Natural killer cell (primary cell): ENCODE measurements at places on chromosomes 1 and 21. TPM values are rescaled to one million over a fixed set of nuclear protein-coding genes. Genes with fewer than 3 reads are reported as not detected.

- no peak for DNase-seq
These were observed 354.9 kb downstream of the BARHL2 start for GRCh38 chr1:90362163-90362562.

DNA sequence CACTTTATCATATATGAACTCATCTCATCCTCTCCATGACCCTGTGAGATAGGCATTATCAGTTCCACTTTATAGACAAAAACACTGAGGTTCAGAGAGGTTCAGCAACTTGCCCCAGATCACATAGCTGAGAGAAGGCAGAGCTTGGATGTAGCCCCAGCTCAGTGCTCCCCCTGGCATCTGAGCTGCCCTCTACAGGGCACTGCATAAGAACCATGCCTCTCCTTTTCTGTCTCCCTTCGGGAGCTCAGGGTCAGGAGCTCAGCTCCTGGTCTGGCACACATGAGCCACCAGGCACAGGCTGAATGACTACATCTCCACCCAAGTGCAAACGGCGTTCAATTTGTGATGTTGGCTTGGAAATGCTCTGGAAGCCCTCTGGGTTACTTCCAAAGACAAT is 16.9 kb downstream of the RAB7B start:
- DNase-seq: no peak

- DNase-seq: no peak
These were observed 3.9 kb upstream of the IFI44 start for GRCh38 chr1:78645723-78646122.

Gene PEA15
- total RNA-seq: 25.3 TPM

Gene ZC3H11A
- 79.9 TPM for total RNA-seq

Gene ADGRL4
- not detected for total RNA-seq

Gene URB1
- 6.1 TPM for total RNA-seq

DNA sequence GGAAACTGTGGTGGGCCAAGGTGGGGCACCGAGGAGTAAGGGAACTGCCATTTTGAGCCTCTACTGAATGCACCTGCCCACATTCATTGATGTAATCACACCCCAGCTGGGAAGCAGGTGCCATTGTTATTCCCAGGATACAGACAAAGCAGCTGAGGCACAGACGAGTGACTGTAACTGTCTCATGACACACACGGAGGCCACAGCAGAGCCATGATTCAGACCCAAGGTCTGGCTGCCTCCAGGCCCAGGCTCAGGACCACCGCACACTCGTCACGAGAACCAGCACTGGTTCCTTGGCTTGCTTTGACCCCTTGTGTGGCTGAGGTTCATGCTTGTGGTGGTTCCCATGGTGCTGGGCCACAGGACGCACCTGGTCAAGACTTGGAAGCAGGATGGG is 45.6 kb upstream of the CLIC4 start:
- DNase-seq: no peak

GRCh38 chr21:45901061-45901690 is 80.4 kb upstream of the COL6A1 start:
- DNase-seq: no peak

- no peak for DNase-seq
These were observed 368.6 kb upstream of the NEGR1 start for GRCh38 chr1:72650843-72651435.

Gene RAB7B
- not detected for total RNA-seq

- DNase-seq: no peak
These were observed 8.8 kb upstream of the C1orf115 start for GRCh38 chr1:220681220-220681880.

Gene CLCA4
- not detected for total RNA-seq

DNA sequence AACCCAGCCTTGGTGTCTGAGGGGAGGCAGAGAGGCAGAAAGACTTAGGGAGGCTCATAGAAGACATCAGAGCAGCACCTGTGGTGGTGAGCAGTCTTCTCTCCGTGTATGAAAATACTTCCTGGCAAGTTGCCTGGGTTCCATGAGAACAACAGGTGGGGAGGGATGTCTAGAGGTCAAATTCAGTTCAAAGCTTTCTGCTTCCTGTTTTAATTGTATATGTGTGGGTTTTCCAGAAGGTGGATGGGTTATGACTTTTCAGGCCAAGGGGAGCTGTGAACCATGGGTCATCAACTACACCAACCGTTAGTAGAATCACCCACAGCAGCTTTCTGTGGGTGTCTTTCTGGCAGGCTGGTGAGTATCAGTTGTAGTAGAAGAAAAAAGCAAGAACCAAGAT is 4.1 kb upstream of the FCRL2 start:
- DNase-seq: no peak

GRCh38 chr21:28272272-28272992 is 720.2 kb downstream of the LTN1 start:
- DNase-seq: no peak

GRCh38 chr1:207984831-207985572 is 74.1 kb upstream of the CD34 start:
- no peak for DNase-seq

- no peak for DNase-seq
These were observed 2.5 kb downstream of the SLC25A34 start for GRCh38 chr1:15738416-15739113.

Gene BARHL2
- not detected for total RNA-seq

GRCh38 chr1:94514095-94514727 is 27.3 kb downstream of the F3 start:
- no peak for DNase-seq

Gene MATN1
- 1.2 TPM for total RNA-seq
